ENCODE measurements at places on chromosomes 2 and 18.

GRCh38 chr2:25074826-25075225, 33.0 kb downstream of the EFR3B start:
- DNase-seq, result no peak

GRCh38 chr18:30376515-30376914, 666.0 kb downstream of the DSC3 start:
- peak; percentile 14 for DNase-seq

- peak; percentile 70 for DNase-seq
Measured at GRCh38 chr2:59779571-59779970, 773.9 kb downstream of the BCL11A start.

- DNase-seq, result no peak
Measured at GRCh38 chr2:217987391-217987790, 15.4 kb downstream of the TNS1 start.

DNA sequence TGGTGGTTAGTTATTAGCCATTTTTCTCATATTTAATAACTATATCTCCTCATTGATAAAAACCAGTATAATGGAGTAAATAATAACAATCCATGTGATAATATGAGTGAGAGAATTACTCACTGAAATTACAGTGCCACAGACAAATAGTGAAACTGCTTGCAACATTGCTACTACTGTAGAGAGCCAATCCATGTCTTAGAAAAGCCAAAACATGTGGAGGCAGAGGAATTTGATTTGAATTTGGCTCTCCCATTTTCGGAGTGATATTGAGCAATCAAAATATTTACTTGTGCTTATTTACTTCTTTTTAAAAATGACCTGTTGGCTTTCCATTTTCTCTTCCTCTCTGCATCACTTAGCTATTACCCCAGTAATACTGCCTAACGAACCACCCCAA, 288.3 kb upstream of the TCF4 start:
- no peak for DNase-seq

DNA sequence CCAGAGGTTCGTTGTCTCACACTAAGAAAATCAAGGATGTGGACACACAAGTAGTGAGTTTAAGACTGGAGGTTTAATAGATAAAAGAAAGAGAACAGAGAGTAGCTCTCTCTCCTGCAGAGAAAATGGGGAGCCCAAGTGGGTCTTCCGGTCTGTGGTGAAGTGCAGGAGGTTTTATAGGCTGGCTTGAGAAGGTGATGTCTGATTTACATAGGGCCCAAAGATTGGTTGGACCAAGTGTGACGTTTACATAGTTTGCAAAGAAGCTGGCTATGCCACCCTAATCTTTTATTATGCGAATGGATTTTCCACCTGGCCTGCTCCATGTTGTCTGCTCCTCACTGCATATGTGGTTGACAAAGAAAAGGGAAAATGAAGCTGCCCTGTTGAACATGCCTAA, 430.4 kb upstream of the TRIB2 start:
- DNase-seq, result no peak

DNA sequence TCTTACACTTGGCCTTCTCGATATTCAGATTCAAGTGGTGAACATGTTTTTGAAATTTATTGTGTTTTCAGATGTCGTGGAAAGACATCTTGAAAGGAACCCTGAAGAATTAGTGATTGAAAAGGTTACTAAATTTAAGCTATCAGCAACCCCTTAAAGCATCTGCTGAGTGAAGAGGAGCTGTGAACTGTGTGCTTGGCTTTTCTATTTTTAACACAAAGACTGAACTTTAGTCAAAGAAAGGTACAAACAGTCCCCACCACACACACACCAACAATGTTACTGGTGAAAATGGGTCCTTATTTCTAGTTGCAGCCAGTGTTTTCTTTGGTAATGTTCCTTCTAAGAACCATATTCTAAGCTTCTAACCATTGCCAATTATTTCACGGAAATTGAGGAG, 95.1 kb downstream of the CYRIA start:
- no peak for DNase-seq

DNA sequence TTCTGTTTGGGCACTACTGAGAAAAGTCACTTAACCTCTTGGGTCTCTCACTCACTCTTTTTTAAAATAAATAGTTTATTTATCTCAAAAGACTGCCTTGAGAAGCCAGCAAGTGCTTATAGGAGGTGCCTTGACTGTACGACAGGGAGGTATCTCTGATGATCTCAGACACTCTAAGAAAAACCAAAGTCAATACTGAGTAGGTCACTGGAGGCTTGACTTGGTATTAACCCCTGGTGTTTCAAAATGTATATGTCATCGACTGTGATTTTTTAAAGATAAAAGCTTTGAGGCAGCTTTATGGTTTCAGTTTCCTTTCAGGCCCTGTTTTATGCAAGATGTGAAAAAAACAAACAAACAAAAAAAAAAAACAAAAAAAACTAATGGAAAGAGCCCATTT, 33.7 kb downstream of the MREG start:
- DNase-seq, result no peak

DNA sequence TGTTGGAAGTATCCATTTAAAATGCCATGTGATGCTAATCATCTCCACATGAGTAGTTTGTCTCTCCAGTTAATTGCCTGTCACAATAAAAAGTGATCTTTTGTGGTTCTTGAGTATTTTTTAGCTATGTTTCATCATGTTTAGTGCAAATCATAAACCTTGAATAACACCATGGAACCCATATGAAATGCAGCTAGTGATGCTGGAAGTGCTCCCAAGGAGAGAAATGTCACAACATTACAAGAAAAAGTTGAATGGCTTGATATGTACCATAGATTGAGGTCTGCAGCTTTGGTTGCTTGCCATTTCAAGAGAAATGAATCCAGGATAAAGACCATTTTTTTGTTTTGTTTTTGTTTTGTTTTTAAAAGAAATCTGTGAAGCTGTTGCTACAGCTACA, 14.3 kb downstream of the PTPN4 start:
- no peak for DNase-seq

- DNase-seq, result no peak
Measured at GRCh38 chr2:120927265-120927628, 191.6 kb downstream of the GLI2 start.

DNA sequence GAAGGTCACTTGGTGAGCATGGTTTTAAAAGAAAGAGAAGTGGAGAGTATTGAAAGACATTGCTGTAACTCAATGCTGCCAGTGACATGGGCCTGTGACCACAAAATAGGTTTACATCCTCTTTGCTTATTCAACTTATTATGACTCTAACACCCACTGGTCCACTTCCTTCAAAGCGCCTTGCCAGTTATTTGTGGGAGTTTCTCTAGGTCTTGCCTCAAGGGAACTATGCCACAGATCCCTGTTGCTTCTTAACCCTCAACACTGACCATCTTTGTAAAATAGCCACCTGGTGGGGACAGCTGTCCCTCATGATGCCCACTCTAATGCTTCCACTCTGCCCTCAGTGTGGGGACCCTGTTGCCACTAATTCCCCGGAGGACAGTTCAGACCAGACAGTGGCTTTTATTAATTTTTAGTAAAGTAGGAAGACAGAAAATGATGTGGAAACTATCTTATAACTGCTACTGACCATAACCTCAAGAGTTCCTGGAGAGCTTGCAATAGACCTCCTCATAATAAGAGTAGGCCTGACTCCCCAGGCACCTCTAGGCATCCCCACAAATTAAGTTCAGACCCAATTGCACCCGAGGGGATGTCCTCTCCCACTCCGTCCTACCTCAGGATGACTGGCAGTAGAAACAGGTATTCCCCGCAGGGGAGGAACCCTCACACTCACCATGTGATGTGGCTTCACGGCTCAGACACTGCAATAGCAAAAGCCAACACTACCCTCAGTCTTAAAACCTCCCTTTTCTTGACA, 31.3 kb upstream of the SLC25A52 start:
- peak; percentile 98 for DNase-seq

DNA sequence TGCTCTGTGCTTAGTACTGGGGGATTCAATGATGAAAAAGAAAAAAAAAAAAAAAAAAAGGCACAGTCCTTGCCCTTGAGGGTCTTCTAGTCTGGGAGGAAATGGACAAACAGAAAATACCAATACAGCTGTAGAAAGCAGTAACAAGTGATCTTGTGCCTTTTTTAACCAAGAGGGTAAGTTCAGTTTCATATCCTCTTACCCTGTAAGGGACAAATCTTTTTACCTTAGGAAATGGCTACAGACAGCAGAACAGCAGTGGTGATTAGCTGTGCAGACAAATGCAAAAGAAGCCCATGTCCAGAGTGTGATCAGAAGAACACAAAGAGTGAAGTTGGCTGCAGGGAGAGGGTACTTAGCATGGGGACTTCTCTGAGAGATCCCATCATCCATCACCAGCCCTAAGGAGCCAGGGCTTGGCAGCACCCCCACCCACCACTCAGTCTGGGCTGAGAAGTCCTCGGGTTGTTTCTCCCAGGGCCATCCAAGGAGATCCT, 102.9 kb downstream of the ALPK2 start:
- DNase-seq, result peak; percentile 66

DNA sequence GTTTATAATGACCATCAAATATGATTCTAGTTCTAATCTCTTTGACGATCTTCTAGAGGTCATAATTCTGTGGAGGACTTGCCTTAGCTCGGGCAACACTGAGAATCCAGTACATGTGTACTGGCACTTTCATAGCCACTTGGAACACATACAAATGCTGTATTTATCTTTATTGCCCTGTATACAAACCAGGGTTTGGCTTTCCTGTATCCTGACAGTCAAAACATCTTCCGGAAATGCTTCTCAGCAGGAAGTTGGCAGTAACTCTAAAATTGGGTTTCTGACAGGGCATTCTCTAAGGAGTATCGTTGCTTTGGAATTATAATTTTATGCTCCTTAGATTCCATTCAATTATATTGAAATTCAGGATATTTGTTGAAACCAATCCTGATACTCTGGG, 643.6 kb downstream of the NRXN1 start:
- no peak for DNase-seq

DNA sequence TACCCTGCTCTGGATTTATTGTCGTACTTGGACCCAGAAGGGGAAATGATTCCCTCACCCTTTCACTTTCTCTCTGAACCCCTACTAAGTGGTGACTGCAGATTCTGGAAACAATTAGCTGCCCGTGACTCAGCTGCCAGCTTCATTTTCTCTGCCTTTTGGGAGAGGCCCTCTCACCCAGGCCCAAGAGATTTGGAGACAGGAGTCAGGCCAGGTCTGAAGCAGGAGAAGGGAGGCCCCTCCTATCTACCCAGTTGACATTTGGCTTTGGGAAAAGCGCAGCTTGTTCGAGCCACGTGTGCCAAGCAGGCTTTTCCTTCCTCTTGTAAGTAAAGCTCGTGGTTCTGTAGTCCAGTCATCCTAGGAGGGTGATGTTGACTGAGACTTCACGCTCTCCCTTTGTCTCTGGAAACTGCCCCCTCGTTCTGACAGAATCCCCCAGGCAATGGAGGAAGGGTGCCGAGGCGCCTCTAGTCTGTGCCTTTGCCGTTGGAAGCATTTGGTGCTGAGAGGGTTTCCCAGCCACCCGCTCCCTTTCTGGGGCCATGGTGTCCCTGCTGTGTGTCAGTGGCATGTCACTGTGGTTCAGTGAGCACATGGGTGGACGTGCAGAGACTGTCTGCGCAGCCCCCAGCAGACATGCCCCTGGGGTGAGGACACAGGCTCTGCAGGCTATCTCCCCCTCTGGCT, 8.6 kb downstream of the OXER1 start:
- DNase-seq, result peak; percentile 72

DNA sequence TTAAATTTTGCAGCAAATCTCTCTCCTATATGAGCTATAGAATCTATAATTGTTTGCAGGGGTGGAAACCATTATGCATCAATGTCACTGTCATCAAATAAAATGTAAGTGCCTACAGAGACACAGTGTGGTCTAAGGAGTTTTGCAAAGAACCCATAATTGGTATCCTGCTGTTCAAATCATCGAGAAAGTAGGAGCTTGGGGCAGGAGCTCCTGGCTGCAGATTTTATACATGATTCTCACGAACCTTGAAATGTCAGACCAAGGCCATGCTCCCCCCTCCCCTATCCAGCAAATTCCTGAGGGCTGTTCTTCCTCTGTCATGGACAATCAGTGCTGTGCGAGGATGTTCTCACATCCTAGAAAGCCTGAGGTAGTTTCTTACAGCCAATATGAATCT, 119.5 kb upstream of the CYRIA start:
- DNase-seq, result no peak

DNA sequence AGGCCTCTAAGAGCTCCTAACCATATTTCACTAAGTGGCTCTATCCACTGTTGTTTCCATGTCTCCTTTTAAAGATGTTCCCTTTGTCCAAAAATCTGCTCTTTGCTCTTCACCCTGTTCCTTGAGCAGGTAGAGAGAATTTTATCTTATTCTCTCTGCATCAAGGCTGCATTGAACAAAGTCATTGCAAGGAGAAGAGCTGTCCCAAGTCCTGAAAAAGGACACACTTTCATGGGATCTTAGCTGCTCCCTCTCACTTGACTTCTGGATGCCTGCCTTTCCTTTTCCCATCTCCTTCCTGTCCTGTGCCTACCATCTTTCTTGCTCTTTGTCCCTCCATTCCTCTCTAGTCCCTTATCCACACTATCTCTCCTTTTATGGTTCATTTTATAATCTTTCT, 235.2 kb upstream of the THSD7B start:
- no peak for DNase-seq

GRCh38 chr2:122643725-122644329, 888.4 kb downstream of the TSN start:
- DNase-seq, result no peak

GRCh38 chr2:75276093-75277029, 77.0 kb upstream of the TACR1 start:
- DNase-seq, result no peak

GRCh38 chr2:232890896-232891601, 21.0 kb downstream of the SNORC start:
- no peak for DNase-seq

- no peak for DNase-seq
Measured at GRCh38 chr2:154577390-154577789, 121.1 kb upstream of the KCNJ3 start.

- no peak for DNase-seq
Measured at GRCh38 chr2:133484784-133485183, 83.5 kb downstream of the NCKAP5 start.

- DNase-seq, result no peak
Measured at GRCh38 chr2:176525086-176525485, 255.8 kb downstream of the MTX2 start.

DNA sequence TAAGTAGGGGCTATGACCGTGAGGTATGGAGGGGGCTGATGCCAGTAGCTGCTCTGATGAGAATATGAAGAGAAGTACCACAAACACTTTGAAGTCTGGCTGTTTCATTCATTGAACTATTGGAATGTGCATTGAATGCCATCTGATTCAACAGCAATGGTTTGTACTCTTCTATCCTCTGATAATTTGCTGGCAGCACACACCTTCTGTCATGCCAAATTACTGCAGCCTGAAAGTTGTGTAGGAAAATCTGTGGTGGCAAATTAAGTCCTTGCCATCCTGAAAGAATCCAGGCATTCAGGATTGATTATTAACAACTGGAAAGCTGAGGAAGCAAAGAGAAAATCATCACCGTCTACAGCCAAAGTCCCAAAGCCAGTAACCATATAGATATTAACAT, 711.2 kb downstream of the NRXN1 start:
- DNase-seq, result no peak

Data from MV-4-11 (cell line).